ENCODE measurements at places on chromosomes 1 and 21. TPM values are rescaled to one million over a fixed set of nuclear protein-coding genes. Genes with fewer than 3 reads are reported as not detected.

GRCh38 chr1:27971674-27972073 is 11.9 kb downstream of the XKR8 start:
- no peak for DNase-seq

DNA sequence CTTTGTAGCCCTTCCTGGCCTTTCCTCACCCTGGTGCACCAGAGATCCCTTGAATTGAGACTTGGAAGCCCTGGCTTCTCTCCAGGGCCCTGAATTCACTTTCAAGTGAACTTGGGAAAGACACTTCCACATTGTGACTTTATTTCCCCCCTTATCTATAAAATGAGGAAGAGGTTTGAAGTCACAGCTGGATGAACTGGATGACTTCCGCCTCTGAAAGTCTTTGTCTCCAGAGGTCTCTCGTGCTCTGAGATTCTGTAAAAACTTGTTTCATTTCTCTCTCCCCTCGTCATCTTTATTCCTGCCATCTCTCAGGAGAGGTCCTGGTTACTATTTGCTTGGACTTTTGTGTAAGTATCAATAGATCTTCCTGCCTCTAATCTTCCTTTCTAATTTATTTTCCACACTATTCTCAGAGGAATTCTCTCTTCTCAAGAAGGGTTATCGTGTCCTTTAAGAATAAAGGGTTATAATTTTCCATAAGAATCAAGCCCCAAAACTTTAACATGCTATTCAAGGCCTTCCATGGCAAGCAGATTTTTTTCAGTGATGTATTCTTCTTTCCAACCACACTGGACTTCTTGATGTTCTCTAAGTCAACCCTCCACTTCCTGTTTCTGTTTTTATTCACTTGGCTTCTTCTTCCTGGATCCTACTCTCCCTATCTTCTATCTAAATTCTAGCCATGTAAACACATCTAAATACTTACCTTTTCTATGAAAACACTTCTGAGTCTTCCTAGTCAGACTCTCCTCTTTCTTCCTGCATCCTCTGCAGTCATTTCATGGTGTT is 6.5 kb upstream of the RPTN start:
- no peak for DNase-seq

UBL4B gene
- not detected for total RNA-seq

- no peak for DNase-seq
Measured at GRCh38 chr1:178183796-178184195, 89.9 kb downstream of the RASAL2 start.

DNA sequence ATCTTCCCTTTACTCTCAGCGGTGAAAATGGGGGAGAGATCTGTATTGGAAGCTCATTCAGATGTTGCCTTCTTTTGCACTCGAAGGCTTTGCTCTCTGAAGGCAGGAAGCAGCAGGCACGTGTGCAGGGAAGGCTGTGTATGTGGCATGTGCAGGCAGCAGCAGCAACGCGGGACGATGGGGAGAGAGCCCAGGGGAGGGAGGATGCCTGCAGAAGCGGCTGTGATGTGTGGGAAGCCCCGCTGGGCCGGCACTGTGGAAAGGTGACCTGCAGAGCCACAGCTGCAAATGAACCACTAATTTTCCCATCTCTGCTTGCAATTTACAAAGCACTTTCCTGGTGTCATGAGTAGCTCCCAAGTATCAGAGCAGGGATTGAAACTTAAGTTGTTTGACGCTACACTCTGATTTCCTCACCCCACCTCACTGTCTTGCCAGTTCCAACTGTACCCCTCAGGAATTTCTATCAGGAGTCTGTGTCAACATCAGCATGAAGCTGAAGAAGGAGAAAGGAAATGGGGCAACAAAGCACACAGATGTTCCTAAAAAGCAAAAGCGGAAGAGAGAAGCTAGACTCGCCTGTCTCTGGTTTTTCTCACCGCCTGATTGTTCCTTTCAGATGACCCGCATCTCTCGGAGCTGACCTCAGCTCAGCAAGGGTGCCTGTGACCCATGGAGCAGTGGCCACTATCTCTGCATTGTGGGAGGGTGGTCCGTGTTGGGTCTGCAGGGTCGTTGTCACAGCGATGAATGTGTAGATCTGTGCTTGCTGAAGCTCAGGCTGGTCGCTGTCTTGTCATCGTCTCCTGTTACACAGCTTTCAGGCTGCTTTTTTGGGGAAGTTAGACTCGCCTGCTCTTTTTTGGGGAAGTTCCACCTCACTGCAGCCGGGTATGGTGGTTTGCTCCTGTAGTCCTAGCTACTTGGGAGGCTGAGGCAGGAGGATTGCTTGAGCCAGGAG is 156.1 kb downstream of the KIF26B start:
- DNase-seq, result no peak

DNA sequence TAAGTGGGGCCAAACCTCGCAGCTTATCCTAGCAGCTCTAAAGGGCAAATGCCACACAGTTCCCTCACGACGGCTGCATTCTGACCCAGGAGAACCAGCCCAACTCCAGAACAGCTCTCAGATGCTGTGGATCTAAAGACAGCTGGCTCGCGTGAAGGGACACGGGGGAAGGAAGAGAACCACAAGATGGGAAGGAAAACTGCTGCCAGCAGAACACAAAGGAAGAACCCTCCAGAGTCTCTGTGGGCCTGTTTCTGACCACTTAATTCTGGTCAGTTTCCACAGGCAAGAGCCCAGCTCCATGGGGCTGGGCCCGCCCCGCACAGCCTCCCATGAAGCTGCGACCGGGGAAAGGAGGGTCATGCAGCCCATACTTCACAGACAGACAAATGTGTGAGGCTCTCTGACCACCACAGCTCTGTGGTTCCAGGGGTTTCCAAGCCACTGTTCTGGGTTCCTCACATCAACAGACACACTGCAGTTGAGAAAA is 61.1 kb downstream of the SLC45A1 start:
- DNase-seq, result no peak

AGT gene
- total RNA-seq, result 0.04 TPM

KRTAP19-3 gene
- not detected for total RNA-seq

HSF2BP gene
- total RNA-seq, result 0.53 TPM

DNA sequence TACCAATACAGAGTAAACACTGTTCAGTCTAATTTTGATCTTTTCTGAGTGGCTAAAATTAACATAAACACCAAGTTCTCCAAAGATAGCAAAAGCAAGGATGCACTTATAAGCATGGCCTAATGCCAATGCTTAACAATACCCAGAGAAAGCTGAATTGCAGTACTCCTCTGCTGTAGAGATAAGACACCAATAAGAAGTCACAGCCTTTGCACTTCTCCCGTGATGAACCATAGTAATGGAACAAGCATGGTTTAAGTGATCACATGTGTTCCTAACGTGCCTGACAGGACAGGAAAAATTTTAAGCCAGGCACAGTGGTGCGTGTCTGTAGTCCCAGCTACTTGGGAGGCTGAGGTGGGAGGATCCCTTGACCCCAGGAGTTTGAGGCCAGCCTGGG is 5.6 kb downstream of the PRDX1 start:
- DNase-seq, result no peak

GRCh38 chr1:50262436-50262835 is 153.7 kb downstream of the ELAVL4 start:
- no peak for DNase-seq

DNA sequence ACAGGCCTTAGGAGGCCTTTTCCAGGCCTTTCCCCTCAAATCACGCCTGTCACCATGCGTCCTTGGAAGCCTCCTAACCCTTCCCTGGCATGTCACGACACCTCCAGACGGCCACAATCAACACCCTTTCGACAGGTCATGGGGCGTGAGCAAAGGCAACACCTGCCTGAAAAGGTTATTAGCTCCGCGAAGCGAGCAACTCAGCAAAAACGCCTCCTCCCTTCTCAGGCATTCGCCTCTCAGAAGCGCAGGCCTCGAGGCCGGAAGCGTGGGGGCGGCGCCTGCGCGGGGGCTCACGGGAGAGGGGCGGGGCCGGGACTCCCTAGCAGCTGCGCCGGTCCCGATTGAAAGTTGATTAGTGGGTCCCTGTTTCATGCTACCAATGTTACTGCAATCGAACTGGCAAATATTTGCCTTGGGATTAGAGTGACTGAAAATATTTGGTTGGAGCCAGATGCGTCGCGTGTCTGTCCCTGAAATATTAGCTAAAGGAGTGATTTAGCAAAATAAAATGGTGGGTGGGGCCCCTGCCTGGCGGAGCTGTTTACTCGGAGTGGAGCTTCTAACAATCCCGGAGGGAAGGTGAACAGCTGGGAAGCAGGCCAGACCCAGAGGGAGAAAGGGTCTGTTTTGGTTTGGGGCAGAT is 44.9 kb downstream of the GFI1 start:
- no peak for DNase-seq

GRCh38 chr1:46081619-46082018 is 50.8 kb downstream of the PIK3R3 start:
- DNase-seq, result no peak

DNA sequence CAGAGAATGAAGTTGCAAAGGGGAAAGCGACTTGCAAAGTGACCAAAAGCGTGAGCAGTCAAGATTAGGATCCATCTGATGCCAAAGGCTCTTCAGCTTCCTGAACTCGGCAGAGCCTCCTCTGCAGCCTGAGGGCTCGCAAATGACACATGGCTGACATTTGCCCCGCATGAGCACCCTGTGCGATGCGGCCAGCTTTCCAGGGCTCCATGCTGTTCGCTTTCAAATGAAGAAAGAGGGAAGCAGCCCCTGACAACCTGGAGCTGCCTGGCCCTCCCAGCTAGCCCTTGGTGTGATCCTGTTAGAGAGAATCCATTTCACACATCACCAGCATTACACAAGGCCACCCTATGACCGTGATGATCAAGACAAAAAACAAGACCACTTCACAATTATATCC is 20.2 kb upstream of the FAM131C start:
- DNase-seq, result no peak

DNA sequence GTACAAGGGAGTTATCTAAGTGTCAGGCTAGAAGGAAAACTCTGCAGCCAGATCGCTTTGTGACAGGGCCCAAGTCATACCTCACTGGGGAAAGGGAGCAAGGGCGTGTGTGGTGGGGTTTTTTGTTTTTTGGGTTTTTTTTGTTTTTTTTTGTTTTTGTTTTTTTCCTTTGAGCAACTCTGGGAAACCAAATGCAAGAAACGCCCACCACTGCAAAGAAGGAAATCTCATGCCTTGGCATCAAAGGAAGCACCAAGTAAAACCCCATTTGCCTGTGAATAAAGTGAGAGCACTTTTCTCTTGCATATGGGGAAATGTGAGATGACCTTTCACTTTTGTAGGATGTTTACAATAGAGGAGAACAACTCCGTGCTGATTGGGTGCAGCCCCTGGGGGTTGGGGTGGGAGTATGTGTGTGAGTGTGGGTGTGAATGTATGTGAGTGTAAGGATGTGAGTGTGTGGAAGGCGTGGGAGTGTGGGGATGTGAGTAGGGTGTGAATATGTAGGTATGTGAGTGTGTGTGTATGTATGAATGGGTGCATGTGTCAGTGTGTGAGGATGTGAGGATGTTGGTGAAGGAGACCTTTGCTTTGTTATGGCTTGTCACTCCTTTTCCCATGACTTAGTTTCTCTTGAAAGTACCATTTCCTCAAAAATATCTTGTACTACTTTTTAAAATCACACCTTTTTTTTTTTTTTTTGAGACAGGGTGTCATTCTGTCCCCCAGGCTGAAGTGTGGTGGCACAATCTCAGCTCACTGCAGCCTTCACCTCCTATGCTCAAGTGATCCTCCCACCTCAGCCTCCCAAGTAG is 34.6 kb downstream of the IL12RB2 start:
- DNase-seq, result no peak

DNA sequence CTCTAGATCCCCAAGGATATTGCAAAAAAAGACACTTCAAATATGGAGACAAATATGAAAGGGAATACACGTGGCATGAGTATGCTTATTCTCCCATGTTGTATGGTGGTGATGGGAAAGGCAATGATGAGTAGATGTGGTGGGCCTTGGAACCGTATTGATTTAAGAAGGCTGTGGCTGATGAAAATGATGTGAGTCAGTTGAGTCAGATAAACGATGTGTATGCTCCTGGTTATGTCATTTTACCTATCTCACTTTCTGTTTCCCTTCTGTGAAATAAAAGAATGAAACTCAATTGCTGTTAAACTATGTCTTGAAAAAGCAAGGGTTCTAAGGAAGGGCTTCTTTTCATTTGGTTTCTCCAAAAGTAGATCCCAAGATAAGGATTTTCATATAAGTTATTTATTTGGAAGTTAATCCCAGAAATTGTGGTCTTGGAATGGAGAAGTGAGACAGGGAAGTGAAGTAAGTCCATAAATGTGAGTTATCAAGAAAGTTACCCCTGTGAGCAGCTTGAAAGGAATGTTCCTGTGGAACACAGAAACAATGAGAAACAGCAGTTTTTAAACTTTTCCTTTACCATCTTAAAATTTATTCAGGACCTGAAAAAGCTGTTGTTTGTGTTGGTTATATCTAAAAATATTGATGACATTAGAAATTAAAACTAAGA is 292.0 kb downstream of the DUSP10 start:
- DNase-seq, result no peak

GRCh38 chr1:26471498-26472319 is 531 bp upstream of the HMGN2 start:
- no peak for DNase-seq

GRCh38 chr1:162627662-162628296 is 4.5 kb upstream of the DDR2 start:
- no peak for DNase-seq

CNIH3 gene
- total RNA-seq, result 2.0 TPM

HAO2 gene
- total RNA-seq, result not detected

DNA sequence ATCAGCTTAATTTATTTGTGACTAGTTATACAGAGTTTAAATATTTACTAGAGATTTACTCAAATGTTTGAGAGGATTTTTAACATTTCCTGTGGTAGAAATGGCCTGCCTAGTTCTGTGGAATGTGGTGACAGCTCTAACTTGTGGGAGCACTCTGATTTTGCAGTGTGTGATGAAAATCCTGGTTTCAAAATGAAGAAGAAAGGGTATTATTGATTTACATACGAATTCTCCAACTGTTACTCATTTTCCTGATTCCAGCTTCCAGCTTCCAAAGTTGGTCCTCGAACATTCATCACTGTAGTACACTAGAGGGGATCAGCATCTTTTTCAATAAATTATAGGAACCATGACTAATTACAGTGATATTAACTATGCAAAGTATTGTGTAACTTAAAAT is 462.7 kb upstream of the PKN2 start:
- DNase-seq, result no peak

GRCh38 chr1:156100205-156100995 is 14.1 kb upstream of the LMNA start:
- no peak for DNase-seq

- DNase-seq, result no peak
Measured at GRCh38 chr21:23003951-23004350, 2005.7 kb downstream of the NCAM2 start.

GRCh38 chr21:18252680-18253079 is 8.0 kb downstream of the CHODL start:
- DNase-seq, result no peak
